ENCODE measurements at places on chromosomes 4 and X.

DNA sequence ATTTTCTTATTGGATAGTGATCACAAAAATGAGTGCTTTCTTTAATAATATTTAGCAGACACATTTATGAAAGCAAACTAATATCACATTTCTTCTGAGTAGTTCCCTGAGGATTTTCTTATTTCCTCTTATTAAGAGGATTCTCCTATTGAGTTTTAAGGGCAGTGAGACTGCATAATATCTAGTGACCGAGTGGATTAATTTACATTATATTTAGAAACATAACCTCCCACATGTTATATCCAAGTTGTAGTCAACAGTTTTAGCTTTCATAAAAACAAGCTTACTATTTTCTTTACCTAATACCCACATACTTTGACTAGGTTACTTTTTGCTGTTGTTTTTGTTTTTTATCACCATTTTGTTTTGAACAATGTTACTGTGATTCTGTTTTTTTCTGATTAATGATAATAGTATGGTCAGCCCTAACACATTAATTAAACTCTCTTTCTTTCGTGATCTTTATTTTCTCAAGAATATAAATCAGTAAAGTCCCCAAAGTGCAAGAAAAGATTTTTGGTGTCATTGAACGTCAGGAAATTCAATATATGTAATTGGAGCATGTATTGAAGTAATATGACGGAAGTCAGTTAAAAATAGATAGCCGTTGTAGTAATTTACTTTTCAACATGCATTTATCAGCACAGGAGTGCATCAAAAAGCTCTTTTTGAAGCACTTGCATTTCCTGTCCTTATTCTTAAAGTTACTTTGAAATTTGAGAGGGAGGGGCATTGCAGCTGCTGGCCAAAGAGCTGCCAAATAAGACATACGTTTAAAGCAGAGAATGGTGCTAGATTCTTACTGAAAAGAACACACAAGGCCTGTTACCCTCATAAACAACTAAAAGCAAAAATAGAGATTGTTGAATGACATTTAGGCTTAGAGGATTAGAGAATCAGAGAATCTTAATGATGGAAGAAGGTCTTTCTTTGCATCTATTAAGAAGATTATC, 25.2 kb downstream of the DDIT4L start:
- DNase-seq = no peak

- DNase-seq = no peak
Observed at GRCh38 chr4:8099981-8100464, 58.6 kb downstream of the ABLIM2 start.

DNA sequence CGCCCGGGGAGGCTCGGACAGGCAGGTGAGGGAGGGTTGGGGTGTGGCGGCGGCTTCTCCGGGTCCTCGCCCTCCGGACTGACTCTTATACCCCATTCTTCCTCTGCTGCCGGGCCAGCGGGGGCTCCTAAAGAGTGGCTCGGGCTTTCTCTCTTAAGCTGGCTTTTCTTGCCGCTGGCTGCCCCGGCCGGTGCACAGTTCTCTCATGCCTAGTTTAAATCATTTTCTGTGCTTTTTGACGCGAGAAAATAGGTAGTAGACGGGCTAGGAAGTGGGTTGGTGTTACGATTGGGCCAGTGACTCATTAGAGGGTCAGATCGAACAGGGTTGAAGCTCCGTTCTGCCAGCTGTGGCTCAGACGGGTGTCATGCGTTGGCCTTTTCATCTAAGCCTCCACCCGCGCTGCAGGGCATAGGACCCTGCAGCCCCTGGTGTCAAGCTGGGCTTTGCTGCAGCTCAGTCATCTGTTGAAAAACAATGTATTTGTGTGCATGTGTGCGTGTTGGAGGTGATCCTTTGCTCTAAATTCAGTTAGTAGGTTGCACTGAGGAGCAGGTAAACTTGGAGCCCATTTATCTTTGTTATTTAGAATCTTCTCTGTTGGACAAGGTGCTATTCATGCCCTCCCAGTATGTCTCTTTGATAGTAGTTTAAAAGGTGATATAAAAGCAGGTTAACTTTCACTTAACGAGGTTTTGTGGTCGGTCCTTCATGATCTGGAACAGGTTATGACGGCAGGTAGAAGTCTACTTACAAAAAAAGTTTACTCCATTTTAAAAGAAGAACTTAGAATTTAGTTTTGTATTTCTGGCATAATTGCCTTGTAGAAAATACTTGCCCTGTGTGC, 802 bp downstream of the BMP2K start:
- DNase-seq = peak; percentile 48

DNA sequence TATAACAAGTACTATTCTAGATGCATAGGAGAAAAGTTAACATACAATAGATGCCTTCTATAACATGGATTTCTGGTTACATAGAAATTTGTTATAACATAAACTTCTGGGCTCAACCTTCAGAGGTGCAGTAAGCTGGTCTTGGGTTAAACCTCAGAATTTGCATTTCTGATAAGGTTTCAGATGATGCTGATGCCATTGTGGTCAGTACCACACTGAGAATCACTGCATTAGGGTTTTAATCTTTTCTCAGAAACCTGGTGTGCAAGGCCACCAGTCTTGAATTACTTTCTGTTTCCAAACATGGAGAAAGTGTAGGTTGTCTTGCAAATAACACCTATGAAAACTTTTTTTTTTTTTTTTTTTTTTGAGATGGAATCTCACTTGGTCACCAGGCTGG, 146.2 kb downstream of the SPOCK3 start:
- DNase-seq = no peak

GRCh38 chr4:113468165-113469022, 293.1 kb downstream of the CAMK2D start:
- no peak for DNase-seq

DNA sequence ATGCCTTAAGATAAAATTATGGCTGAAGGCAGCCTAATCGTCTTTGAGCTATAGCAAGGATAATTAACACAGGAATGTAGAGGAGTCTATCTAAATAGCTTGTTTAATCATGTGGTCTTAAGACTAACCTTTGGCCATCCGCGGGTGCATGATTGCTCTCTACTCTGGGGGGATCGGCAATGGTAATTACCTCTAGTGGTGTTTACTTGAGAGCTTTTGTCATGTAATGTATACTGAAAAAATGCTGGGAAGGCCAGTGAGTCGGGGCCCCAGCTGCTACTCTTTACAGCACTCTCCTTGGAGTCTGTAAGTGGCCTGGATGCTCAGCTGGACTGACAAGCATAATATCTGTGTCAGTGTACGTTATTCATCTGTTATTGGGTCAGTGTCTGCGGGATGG, 65.5 kb upstream of the GNPDA2 start:
- no peak for DNase-seq

- peak; percentile 77 for DNase-seq
Observed at GRCh38 chrX:136577552-136577951, 45.5 kb downstream of the VGLL1 start.

DNA sequence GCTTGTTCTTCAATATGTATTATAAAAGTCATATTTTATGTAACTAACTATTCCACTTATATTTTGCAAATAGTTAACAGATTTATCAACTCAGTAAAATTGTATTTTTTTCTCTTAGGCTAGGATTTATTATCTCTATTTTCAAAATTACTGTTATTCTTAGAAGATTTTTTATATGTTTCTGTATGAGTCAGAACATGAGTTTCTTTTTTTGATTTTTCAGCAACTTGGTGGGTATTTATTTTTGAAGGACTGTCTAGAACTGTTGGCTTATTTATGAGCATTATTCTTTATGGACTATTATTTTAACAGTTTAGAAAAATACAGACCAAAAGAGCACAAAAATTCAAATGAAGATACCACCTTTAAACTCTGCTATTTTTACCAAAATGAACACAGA, 6.8 kb downstream of the AIMP1 start:
- DNase-seq = no peak

GRCh38 chr4:61727286-61727685, 527.2 kb downstream of the ADGRL3 start:
- DNase-seq = no peak

DNA sequence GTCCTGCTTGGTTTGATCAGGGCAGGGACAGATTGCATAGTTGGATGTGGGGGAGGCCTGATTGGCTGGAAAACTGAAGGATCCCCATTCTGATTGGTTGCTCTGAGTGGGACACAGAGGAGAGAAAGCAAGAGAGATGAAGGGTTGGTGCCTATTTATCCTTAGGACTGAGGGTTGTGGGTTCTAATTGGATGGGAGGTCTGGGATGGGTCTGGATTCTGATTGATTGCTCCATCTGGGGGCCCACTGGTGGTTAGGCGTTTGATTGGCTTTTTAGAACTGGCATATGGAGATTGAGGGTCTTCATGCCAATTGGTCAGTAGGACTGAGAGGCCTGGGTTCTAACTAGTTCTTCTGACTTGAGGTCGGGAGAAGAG, 644 bp upstream of the EBP start:
- peak; percentile 22 for DNase-seq

DNA sequence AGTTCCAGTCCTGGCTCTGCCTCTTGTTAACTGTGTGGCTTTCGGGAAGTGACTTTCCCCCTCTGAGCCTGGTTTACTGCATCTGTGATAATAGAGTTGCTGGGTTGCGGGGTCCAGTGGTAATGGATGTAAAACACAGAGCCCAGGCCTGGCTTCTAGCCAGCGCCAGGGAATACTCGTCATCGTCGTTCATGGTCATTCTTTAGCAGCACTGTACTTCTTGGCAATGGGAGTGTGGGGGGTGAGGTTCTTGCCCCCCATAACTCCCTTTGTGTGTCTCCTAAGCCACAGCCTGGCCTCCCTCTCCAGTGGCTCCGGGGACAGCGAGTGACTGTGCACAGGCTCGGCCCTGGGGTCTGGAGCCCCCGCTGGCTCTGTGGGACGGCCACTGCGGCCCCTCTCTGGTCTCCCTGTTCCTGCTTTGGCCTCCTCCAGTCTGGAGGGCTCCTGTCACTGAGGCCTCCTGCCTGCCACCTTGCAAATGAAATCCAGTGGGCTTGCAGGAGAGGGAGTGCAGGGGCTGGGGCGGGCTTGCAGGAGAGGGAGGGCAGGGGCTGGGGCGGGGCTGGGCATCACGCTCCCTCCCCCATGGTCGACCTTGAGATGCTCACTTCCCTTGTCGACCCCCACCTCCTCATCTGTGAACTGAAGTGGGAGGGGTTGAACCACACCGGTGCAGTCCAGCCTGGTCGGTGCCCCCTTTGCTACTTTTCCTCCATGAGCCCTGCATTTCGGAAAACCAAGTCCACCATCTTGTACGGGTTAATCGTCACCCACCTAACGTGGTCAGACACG, 13.2 kb downstream of the PSAPL1 start:
- DNase-seq = no peak

- no peak for DNase-seq
Observed at GRCh38 chrX:3631196-3631595, 82.3 kb downstream of the PRKX start.

DNA sequence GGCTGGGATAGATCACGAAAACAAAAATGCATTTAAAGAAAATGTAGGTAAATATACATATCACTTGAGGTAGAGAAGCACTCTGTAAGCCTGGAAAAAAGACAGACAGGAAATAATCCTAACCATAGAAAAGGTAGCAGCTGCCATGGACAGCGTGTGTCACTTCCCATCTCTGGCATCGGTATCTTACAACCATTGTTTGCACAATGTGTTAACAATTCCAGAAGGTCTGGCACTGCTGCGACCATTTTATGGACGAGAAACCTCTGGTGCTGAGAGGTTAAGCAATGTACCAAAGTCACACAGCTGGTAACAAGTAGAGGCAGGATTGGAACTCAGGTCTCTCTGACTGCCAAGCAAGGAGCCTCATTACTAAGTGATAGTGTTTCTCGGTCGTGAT, 1.7 kb upstream of the MTNR1A start:
- DNase-seq = no peak

- no peak for DNase-seq
Observed at GRCh38 chrX:30495468-30495867, 82.1 kb downstream of the TASL start.

DNA sequence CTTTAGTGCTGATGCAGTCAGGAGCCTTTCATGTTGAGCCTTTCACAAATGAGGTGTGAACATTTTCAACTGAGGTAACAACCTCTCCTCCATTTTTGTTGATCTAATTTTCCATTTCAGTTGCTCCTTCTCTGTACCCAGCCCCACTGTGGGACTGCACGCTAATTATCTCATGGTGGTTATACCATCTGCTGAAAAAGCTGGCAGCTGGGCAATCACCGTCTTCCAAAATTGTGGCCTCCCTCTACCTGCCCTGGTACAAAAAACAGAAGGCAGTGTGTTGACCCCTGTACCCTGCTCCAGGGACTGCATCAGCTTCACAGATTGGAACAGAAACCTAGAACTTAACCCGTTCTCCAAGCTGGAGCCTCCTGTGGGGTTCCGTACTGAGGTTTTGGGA, 72.4 kb upstream of the LONRF3 start:
- no peak for DNase-seq

DNA sequence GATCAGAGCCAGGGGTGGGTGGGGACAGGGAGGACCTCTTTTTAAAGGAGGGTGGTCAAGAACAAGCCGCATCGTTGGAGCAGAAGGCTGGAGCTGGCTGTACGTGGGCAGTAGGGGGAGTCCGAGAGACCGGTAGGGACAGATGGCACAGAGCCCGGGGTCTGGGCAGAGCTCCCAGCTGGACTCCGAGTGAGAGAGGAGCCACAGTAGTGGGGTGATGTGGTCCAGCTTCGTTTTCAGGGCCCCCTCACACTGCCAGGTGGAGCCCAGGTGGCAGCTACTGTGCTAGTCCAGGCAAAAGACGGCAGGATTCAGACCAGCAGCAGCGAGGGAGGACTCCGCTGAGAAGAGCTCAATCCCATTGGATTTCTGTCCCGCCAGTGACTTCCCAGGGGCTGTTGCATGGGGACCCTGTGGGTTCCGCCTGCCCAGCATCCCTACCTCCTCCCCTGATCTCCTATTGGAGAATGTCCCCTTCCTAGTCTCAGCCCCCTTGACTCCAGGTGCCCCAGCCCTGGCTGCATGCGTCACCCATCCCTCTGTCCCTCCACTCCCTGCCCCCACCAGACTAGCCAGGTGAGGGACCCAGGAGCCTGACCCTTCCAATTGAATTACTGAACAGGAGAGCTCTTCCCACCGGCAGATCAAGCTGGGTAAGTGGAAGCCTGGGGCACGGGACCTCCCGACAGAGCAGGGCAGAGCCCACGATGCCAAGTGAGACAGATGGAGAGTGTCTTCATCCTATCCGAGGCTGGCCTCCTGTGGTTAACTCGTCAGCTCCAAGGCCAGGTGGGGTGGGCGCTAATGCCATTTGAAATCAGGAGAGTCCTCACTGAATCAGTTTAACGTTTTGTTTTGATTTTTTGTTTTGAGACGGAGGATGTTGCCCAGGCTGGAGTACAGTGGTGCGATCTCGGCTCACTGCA, 2.9 kb downstream of the ARHGAP4 start:
- DNase-seq = no peak

- no peak for DNase-seq
Observed at GRCh38 chr4:4941751-4942150, 77.5 kb downstream of the CYTL1 start.

GRCh38 chr4:106362086-106362825, 6.3 kb downstream of the GIMD1 start:
- DNase-seq = no peak

- no peak for DNase-seq
Observed at GRCh38 chr4:24024157-24024556, 134.3 kb upstream of the PPARGC1A start.

GRCh38 chr4:92172203-92172602, 131.6 kb upstream of the GRID2 start:
- no peak for DNase-seq

GRCh38 chr4:37631551-37631950, 54.6 kb downstream of the RELL1 start:
- no peak for DNase-seq

GRCh38 chrX:51922561-51922960, 29.1 kb downstream of the MAGED1 start:
- DNase-seq = no peak
